Daoy (cell line): ENCODE measurements at places on chromosomes 5 and 9. TPM values are rescaled to one million over a fixed set of nuclear protein-coding genes. Genes with fewer than 3 reads are reported as not detected.

The SLC34A1 gene
- not detected in 2 replicates for total RNA-seq

The STARD4 gene
- 44.5 and 84.3 TPM in 2 replicates for total RNA-seq

DNA sequence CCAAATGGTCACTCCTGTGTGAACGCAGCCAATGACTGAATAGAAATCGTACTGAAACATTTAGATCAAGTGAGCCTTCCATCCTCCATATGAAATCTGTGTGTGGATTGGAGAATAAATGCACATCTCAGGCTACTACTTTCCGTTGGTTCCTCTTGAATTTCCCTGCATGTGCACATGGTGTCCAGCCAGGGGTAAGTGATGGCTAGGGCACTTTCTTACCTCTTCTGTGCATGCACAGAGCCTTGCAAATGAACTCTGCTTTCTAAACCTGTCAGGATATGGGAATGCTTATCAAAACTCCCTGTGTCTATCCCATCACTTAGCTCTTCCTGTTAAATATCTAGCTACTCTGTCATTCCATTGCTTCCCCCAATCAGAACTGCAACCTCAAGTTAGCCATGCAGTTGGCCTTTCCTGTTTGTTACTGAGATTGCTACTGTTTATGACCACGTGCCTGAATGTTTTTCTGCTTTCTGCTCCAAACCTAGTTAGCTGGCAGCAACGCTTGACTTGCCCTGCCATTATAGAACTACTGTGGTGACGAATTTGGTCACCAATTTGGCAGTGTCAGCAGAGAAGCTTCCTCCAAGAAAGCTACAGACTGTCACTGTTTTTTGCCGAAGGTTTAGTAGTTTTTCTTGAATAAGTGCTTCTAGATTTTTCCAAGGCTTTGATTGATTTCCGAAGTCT, 661.6 kb downstream of the LRRC70 start:
- DNase-seq, result no peak

- no peak for DNase-seq
Measured at GRCh38 chr5:77960863-77961396, 184.8 kb upstream of the TBCA start.
